Sciatic nerve (tissue), 2 donors: ENCODE measurements at places on chromosomes 3 and 15. TPM values are rescaled to one million over a fixed set of nuclear protein-coding genes. Genes with fewer than 3 reads are reported as not detected.

GRCh38 chr3:109073116-109073515, 44.8 kb downstream of the MORC1 start:
- DNase-seq: no peak

DNA sequence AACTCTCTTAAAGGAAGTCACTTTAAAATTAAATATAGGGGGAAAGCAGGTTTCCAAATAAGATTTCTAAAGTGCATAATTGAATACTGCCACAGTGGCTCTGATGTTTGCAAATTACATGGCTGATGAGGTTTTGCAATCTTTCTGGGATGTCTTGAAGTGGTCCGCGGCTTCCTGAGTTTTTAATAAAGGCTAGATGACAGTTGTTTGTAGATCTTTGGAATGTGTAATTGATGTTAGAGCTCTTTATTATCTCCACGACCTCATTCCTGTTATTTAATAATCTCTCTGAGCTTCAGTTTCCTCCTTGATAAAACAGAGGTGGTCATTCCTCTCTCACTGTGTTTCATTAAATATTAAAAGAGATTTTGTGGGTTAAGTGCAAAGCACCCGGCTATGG, 27.0 kb upstream of the CEMIP start:
- no peak for DNase-seq

DNA sequence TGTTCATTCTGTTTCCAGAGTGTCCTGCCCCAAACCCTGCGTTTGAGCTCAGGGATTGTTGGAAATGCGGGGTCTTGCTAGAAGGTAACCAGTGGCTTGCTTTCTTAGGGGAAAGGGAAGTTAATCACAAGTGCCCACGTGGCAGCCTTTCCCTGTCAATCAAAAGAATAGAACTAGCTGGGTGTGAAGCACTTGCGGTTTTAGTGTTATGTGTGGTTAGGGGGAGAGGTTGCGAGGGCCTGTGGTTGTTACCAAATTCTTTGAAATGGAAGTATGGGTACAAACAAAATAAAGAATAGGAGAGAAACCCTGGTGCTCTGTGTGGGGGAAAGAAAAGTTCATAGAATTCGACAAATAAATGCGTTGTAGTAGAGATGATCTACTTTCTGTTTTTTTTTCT, 67.6 kb downstream of the FNDC3B start:
- DNase-seq: no peak

DNA sequence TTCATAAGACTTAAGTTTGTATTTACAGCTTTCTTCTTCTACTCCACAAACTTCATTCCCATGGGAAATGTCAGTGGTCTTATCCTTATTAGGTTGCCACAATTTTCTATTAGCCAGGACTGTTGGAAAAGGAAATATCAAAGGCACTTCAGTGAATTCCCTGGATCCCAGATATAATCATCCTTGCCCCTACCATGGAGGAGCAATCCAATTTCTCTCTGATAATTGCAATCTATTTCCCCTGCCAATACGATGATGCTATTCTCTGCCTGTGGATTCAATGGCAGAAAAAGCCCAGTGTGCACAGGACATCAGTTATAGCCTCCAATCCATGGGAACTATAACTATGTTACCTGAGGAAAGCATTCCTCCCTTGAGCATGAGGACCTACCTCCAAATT, 536.4 kb upstream of the UBE2E2 start:
- DNase-seq: no peak

Gene ZCWPW2
- total RNA-seq: 3.3 TPM

GRCh38 chr15:52117549-52117948, 5.0 kb upstream of the BCL2L10 start:
- no peak for DNase-seq

GRCh38 chr15:92421976-92422375, 28.3 kb downstream of the ST8SIA2 start:
- DNase-seq: no peak

- no peak for DNase-seq
Measured at GRCh38 chr15:26126819-26127387, 263.8 kb upstream of the ATP10A start.

- DNase-seq: peak; percentile 70
Measured at GRCh38 chr3:27632431-27633223, 89.5 kb downstream of the EOMES start.

Gene SLC24A5
- total RNA-seq: 0.89 TPM

Gene KIAA1143
- total RNA-seq: 26.7 TPM

DNA sequence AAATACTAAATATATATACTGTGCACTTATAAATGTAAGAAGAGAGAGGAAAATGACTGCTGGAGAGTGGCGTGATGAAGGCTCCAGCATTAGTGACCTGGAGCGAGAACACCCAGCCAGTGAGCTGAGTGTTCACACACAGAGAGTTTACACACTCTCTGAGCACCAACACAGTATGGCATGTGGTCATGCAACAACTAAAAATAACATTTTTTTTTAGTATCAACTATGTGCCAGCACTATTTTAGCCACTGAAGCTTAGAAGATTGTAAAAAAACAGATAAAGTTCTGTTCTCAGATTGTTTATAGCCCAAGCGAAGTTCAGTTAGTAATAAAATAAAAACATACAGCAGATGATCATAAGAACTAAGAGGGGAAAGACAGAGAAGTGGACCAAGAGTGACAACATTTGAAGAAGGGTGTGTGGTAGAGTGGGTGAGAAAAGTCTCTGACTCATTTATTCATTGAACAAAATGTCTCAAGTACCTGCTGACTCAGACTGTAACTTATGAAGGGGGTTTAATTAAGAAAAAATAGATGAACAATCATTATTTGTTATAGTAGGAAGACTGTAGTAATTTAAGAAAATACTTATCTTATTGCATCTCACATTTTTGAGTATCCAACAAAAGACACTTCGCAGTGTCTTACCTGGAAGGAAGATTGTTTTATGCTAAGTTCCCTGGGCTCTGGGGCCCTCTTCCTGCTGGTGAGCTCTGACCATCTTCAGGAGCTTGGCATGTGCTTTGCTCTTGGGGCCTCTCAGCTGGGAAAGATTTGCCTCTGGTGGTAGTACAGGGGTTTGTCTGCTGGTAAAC, 43.8 kb downstream of the GAP43 start:
- no peak for DNase-seq

- no peak for DNase-seq
Measured at GRCh38 chr3:55476515-55476914, 10.6 kb downstream of the WNT5A start.

GRCh38 chr3:190718097-190718496, 144.4 kb downstream of the GMNC start:
- no peak for DNase-seq

DNA sequence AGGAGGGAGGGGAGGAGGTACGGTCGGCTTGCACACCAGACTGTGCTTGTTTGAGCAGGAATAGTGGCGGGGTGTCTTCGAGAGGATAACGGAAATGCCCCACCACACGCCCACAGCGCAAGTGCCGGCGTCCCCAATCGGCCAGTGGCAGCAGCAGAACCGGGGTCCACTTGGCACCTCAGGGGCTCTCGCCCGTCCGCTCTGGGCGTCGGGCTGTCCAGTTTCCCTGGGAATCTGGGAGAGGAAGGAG, 53.7 kb downstream of the CCDC54 start:
- no peak for DNase-seq

- DNase-seq: no peak
Measured at GRCh38 chr3:177126015-177126773, 71.1 kb downstream of the TBL1XR1 start.

- DNase-seq: no peak
Measured at GRCh38 chr15:64490598-64491259, 30.4 kb downstream of the ZNF609 start.

GRCh38 chr15:39426552-39427532, 154.0 kb upstream of the THBS1 start:
- DNase-seq: no peak

DNA sequence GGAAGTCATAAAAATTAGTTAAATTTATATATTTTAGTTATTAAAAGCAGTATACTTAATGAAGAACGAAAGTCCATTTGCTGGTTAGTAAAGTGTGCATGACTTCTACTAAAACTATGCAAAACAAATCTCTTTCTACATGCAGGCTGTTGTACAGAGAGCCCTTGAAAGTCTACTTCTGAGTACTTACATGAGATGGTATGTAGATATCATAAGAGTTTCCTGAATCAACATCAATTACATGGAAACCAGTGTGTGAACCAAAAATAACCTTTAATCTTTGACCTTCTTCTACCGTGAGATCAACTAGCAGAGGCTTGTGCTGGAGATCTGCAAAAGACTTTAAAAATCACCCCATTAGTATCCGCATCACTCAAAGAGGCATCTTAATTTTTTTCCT, 42.1 kb upstream of the SLC2A2 start:
- DNase-seq: no peak

Gene DUOX1
- total RNA-seq: 5.9 TPM

- no peak for DNase-seq
Measured at GRCh38 chr3:102156426-102156825, 278.4 kb upstream of the ZPLD1 start.

Gene NDN
- total RNA-seq: 44.6 TPM
